ENCODE measurements at places on chromosomes 6 and 20.
A peak's percentile ranks its signal among the peaks of the same experiment; 100 is the strongest.

DNA sequence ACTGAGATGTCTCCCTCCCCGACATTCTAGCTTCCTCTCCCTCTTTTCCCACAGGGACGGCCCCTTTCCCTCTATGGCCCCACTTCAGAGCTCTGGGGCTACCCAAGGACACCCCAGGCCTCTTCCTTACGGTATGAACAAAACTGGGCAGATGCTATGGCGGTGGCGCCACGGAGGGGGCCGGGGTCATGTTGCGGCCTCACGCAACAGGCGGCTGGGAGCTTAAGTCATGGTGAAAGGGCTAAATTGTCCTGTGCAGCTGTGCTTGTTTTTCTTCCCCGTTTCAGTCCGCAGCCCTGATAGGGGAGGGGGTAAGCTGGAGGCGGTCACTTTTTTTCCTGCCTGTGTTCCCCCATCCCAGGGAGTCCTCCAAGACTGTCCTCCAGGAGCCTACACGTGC, 17.6 kb upstream of the KIAA1755 start:
- no peak for DNase-seq

- DNase-seq, result no peak
Measured at GRCh38 chr6:85669735-85670194, 27.1 kb upstream of the SYNCRIP start.

DNA sequence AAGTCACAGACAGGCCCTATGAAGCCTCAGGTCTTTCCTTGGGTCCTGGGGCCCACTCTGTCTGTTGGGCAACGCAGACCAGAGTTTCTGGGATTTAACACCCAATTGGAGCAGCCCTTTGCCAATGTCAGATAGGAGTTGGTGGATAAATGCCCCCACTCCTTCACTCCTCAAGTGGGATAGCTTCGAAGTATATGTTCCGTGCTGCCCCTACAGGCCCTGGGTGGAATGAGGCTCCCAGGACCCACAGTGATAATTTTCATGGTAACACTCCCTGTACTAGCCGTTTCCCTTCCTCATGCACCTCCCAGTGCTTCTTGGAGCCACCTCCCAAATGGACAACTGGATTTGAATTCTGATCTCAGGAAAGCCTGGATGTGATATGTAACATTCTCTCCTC, 145.4 kb downstream of the FOXA2 start:
- DNase-seq, result peak; percentile 20

DNA sequence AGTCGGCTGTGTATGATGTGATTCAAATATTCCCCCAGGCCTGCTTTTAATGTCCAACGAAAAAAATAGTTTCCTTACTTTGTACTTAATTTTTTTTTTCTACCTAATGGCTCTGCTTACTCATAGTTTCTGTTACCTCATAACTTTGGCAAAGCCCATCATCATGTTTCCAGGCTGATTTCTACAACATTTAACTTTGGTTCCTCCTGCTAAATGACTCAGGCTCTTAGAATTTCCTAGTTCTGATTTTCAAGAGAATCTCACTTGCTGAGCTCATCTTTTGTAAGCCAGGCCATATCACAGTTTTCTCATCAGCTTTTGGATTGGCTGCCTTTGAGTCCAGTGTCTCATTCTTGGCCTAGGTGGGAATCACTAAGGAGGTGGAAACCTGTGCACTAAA, 323.1 kb downstream of the HDGFL1 start:
- no peak for DNase-seq

DNA sequence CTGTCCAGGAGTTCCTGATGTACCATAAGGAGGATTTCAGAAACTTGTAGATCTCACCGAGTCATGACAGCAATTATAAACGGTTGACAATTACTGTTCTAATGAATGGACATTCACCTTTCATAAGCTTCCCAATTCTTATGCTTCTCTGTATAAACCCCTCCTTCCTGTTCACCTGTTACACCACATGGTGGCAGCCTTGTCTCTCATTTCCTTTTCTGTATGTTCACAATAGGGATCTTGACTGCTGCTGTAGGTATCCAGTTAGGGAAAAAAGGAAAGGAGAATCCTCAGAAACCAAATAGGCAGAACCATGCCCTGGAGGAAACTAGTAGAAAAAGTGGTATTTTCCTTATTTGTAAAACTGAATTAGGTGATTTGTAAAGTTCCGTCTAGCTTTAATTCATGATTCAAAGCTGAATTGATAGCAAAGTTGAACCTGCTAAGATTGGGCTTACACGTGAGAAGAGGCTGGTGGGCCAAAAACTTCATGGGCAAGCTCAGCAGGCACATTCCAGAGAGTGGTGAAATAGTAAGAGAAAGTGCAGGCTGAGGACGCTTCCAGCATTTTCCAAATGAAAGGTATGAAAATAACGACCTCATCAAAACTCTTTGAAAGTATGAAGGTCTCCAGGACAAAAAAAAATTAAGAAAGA, 29.0 kb upstream of the TBPL1 start:
- DNase-seq, result no peak

GRCh38 chr6:155578251-155578650, 122.6 kb upstream of the NOX3 start:
- DNase-seq, result no peak

GRCh38 chr20:34016736-34017135, 23.0 kb downstream of the RALY start:
- no peak for DNase-seq

DNA sequence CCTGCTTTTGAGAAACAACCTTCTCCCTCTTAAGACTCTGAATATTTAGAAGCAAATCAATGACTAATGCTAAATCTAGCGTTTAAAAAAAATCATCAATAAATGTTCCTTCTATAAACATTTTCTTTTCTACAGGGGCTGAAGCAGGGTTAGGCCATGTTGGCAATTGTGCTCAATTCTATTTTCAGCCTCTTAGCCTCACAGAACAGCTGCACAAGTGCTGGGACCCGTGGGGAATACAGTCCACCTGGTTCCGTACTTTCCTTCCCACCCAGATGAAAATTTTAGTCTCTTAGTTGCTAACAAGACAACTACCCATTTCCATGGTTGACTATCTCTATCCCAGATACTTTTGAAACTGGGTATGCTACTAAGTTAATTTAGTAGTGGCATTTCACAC, 138.6 kb downstream of the RPS12 start:
- no peak for DNase-seq

GRCh38 chr6:15744818-15745402, 82.1 kb upstream of the DTNBP1 start:
- peak; percentile 33 for DNase-seq

DNA sequence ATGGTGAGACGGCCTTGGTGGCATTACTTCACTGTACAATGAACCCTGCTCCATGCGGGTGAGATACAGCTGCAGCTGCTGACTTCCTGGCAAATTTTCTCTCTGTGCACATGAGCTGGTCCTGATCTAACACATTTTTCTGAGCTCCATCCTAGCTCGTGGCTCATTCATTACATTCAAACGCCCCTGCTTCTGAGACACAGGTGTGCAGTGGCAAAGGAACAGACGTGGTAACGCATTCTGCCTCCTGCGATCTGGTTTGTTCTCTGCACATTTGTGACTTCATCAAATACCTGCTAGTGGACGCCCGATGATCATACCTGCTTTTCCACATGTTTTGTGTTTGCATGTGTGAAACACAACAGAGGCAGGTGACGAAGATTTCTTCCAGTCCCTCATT, 189.6 kb upstream of the PDE10A start:
- no peak for DNase-seq

GRCh38 chr6:128161263-128161662, 260.4 kb upstream of the THEMIS start:
- DNase-seq, result no peak

Measured in iPS DF 19.7 (cell line).